ENCODE measurements at places on chromosomes 12 and 14.

DNA sequence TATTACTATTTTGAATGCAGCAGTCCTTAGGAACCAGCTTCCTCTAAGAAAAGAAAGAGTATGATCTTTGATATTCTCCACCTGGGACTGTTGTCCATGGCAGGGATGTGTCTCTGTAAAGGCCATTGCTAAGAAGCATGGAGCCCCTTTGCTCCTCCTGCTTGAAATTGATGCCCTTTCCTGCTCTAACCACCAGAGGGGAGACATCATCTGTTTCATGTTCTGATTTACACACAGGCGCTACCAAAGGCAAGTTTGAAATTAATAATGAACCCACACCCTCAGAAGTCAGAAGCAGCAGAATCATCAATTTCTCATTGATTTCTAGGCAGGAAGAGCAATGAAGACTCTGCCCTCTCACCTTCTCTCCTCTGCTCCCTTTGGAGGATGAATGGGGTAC, 253.8 kb downstream of the RMST start:
- no peak for DNase-seq

GRCh38 chr14:102333390-102333789, 13.8 kb downstream of the ZNF839 start:
- no peak for DNase-seq

DNA sequence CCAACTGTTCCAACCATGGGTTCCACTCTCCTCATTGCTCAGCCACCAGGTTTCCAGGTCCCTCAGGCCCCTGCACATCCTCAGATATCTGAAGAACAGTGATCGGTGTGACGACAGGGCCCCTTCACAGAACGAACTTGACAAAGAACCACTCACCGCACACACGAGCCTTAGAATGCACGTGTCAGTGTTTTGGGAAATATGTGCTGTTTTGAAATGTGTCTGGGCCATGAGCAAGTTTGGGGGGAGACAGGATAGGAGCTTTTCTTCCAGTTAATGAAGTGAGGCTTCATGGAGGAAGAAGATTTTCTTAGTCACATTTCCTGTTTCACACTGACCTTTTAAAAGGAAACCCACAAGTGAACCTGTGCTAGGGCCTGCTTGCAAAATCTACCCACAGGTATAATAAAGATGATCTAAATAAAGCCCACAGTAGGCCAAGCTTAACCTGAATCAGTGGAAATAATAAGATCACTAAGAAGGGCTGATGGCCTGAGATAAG, 58.6 kb downstream of the ZFP36L1 start:
- no peak for DNase-seq

DNA sequence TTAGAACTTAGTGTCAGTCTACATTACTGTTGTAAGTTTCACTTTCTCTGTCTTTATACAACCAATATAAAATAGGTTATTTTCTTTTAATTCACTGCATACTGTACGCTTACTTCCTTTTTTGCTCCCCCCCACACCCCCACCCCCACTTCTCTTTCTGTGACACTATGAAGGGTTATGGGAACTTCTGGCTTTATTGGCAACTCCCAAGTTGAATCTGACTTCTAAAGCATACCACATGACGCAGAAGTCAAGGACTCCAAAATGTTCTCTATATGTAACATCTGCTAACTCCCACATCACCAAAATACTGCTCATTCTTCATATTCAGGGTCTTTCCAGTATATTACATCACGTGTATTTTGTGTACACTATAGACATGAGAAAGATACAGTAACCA, 81.2 kb upstream of the ATXN7L3B start:
- DNase-seq = no peak

- no peak for DNase-seq
These were observed 185.8 kb downstream of the DUSP6 start for GRCh38 chr12:89166525-89166934.

DNA sequence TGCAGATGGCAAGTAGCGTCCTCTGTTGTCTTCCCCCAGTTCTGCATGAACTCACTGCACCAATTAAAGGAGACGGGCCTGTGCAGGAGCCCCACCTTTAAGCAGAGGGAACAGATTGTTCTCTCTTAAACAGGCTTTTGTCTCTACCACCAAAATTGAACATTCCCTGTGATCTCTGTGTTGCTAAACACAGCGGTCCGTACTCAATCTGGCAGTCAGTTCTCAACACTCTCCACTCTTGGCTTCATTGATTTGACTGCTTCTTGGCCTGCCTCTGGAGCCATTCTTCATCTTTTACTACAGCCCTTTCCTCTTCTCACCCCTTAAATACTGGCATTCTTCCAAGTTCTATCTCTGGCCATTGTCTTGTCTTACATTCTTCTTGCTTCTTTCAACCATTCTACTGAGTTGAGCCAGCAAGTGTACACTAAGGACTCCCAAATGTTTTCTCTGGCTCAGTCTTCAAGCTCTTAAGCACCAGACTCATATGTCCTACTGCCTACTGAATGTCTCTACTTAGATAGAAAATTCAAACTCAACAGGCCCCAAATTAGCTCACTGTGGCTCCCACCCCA, 8.0 kb upstream of the NT5DC3 start:
- DNase-seq = no peak

DNA sequence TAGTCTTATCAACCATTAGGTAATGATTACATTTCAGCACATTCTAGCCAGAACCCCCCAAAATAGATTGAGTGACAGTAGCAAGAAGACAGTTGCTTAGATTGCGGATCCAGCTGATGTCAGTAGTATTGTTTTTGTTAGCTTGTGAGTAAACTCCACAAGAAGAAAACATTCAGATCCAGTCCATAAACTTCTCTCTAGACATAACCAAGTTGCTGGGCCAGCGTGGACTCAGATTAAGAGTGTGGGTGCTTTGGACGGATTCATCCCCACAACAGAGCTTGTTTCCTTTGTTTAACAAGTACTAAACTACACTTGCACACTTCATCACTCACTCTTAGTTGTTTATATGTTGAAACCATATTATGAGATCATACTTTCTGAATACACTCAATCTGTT, 293.4 kb downstream of the NPAS3 start:
- no peak for DNase-seq

GRCh38 chr12:106085213-106085612, 53.5 kb downstream of the NUAK1 start:
- no peak for DNase-seq

GRCh38 chr12:12806784-12807516, 6.2 kb upstream of the DDX47 start:
- DNase-seq = no peak

GRCh38 chr12:32266756-32267155, 132.6 kb upstream of the FGD4 start:
- DNase-seq = no peak

GRCh38 chr12:88546226-88546625, 34.0 kb downstream of the KITLG start:
- no peak for DNase-seq

DNA sequence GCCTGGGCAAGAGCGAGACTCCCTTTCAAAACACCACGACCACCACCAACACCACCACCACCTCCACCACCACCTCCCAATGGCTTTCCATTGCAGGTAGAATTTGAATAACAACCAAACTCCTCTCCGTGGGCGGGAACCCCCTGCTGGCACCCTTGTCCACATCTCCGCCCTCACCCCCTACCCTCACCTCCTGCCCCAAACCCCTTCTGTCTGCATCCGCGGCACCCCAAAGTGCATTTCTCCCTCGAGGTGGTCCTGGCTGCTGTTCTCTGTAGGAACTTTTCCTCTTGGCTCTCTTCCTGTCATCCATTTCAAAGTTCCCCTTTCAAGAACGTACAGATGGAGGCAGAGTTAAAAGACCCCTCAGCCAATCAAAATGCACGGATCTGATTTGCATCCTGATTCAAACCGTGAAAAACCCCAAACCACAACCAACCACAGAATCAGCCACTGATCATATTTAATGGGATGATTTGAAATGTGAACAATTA, 3.8 kb downstream of the SDSL start:
- DNase-seq = no peak
